ENCODE measurements at places on chromosomes 1 and 21. TPM values are rescaled to one million over a fixed set of nuclear protein-coding genes. Genes with fewer than 3 reads are reported as not detected.
A peak's percentile ranks its signal among the peaks of the same experiment; 100 is the strongest.

- no peak for DNase-seq
These were observed 438.6 kb downstream of the AJAP1 start for GRCh38 chr1:5093042-5093441.

DNA sequence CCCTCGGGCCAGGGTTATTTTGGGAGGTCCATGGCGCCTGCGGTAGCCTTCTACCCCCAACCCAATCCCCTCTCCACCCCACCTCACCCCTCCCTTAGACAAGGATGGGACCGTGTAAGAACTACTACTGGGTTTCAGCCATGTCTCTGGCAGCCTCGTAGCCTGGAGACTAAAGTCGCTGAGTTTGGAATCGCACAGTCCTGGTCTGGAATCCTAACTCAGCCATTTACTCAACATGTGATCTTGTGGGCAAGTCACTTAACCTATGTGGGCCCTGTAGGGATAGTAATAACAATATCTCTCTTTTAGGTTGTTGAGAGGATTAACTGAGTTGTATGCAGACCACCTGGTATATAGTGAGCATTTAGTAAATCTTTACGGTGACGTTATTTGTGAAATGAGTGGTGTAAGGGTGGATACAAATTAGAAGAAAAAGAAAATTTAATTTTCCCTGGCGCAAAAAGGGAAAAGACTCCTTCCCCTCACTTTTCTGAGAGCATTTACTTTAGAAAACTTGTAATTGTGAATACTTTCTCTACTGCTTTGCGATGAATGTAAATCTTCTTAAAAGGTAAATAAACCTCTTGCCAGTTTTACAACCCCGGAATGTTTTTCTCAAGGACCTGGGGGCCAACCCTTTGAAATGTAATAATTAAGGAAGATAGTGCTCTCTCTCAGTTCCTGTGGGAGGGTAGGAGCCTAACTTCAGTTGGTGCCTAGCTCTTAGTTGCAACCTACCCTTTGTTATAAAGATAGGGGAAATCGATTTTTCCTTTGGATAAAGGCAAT is 615 bp upstream of the MRPS15 start:
- no peak for DNase-seq

The SPATA46 gene
- total RNA-seq, result not detected

- no peak for DNase-seq
These were observed 37.9 kb upstream of the MPZL1 start for GRCh38 chr1:167683641-167684502.

- DNase-seq, result no peak
These were observed 39.5 kb upstream of the STMN1 start for GRCh38 chr1:25945761-25946160.

The DYRK3 gene
- total RNA-seq, result 5.9 TPM

The NR0B2 gene
- not detected for total RNA-seq

- no peak for DNase-seq
These were observed 2.5 kb downstream of the MX2 start for GRCh38 chr21:41364308-41364707.

DNA sequence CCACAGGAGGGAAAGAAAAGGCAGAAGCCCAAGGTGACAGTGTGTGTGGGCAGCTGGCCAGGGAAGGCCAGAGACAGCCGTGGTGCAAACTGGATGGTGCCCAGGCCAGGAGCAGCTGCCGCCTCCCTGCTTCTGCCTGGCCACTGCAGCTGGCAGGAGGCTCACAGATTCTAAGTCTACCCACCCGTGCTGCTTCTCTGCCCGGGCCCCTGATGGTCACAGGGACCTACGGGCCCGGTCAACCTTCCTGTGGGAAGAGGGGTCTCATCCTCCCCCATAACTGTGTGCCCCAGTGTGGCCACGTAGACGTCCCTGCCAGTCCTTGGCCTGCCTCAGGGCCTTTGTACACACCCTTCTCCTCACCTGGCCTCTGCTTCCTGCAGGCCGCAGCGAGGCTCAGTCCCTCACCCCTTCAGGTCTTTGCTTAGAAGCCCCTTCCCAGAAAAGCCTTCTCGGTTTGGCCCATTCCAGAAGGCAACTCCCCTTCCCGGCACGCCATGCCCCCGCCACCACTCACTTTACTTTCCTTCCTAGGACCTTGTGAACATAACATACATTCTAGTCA is 192.6 kb upstream of the AJAP1 start:
- no peak for DNase-seq

- DNase-seq, result peak; percentile 56
These were observed 9.4 kb upstream of the TARBP1 start for GRCh38 chr1:234488054-234489006.

DNA sequence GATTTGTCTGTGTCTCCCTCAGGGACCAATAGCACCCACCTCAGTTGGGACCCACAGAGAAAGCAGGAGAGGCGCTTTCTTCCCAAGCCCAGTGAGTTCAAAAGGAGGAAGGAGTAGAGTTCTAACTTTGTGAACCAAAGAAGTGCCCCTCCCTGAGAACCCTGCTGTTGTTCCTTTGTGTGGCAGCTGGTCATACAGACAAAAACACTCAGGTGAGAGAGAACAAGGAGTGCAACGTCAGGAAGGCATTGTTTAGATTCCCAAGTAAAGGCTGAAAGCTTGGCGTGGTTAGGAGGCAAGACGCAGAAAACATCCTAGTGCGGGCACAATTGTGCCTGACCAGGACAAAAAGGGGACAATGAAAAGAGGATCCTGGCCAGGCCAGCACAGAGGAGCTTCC is 654.6 kb downstream of the KIF26B start:
- no peak for DNase-seq

The LMNA gene
- 436 TPM for total RNA-seq

- DNase-seq, result no peak
These were observed 57.1 kb upstream of the ID3 start for GRCh38 chr1:23616292-23616824.

The LCE1C gene
- not detected for total RNA-seq

DNA sequence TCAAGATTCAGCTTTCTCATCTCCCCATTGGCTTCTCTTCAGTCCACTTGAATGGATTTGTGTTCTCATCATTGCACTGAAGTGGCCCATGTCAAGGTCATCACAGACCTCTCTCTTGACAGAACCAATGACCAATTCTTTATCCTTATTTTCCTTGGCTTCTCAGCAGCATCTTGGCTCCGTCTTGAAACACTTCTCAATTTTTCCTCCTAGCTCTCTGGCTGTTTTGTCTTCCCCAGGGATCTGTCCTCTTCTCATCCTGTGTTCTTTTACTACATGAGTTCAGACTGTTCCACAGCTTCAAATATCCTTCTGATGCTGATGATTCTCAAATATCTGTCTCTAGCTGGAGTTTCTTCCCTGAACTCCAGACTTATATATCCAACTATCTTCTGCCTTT is 78.6 kb downstream of the COLGALT2 start:
- DNase-seq, result no peak

- no peak for DNase-seq
These were observed 74.9 kb upstream of the F3 start for GRCh38 chr1:94616506-94616905.

- DNase-seq, result no peak
These were observed 57.8 kb upstream of the KLHDC7A start for GRCh38 chr1:18422954-18423353.

The REN gene
- total RNA-seq, result not detected

DNA sequence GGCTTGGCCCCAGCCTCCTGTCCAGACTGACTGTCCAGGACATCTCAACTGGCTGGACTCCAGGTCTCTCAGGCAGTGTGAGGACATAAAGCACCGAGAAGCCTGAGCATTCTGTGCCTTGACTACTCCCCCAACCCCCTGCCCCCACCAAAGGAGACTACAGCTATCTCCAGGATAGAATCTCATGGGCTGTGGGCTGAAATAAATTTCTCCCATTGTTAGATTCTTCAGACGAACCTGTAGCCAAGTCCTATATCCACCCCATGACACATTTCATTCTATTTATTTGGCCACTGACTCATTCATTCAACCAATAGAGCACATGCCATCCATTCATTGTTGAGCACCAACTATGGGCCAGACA is 11.4 kb downstream of the VWA5B1 start:
- no peak for DNase-seq

The RNF223 gene
- 4.9 TPM for total RNA-seq

GRCh38 chr1:234604495-234605398 is 5.2 kb downstream of the IRF2BP2 start:
- DNase-seq, result peak; percentile 6

- no peak for DNase-seq
These were observed 198.1 kb upstream of the KIAA0040 start for GRCh38 chr1:175390522-175391254.

GRCh38 chr1:7196036-7196911 is 411.0 kb downstream of the CAMTA1 start:
- DNase-seq, result no peak

- DNase-seq, result no peak
These were observed 24.4 kb downstream of the SZRD1 start for GRCh38 chr1:16391411-16391810.

- no peak for DNase-seq
These were observed 67.7 kb upstream of the RCC1 start for GRCh38 chr1:28437924-28438699.

GRCh38 chr1:8213676-8214075 is 104.2 kb upstream of the SLC45A1 start:
- DNase-seq, result no peak

The HAO2 gene
- not detected for total RNA-seq

The MXRA8 gene
- 136 TPM for total RNA-seq

DNA sequence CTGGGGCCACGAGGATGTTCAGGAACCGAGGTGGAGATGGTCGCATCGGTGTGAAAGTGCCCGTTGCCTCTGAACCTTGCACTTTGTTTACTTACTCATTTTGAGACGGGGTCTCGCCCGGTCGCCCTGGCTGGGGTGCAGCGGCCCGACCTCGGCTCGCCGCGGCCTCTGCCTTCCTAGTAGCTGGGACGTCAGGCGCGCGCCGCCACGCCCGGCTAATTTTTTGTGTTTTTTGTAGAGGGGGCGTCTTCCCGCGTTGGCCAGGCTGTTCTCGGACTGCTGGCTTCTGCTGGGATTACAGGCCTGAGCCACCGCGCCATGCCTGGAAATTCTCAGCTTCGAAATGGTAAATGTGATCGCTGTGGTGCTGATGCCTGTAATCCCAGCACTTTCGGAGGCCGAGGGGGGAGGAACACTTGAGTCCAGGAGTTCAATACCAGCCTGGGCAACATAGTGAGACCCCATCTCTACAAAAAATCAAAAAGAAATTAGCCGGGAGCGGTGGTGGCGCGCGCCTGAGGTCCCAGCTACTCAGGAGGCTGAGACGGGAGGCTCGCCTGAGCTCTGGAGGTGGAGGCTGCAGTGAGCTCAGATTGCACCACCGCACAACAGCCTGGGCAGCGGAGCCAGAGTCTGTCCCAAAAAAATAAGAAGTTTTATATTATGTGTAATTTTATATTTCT is 684 bp upstream of the MRPL20 start:
- DNase-seq, result no peak

GRCh38 chr1:110082477-110082876 is 12.0 kb upstream of the ALX3 start:
- DNase-seq, result no peak

DNA sequence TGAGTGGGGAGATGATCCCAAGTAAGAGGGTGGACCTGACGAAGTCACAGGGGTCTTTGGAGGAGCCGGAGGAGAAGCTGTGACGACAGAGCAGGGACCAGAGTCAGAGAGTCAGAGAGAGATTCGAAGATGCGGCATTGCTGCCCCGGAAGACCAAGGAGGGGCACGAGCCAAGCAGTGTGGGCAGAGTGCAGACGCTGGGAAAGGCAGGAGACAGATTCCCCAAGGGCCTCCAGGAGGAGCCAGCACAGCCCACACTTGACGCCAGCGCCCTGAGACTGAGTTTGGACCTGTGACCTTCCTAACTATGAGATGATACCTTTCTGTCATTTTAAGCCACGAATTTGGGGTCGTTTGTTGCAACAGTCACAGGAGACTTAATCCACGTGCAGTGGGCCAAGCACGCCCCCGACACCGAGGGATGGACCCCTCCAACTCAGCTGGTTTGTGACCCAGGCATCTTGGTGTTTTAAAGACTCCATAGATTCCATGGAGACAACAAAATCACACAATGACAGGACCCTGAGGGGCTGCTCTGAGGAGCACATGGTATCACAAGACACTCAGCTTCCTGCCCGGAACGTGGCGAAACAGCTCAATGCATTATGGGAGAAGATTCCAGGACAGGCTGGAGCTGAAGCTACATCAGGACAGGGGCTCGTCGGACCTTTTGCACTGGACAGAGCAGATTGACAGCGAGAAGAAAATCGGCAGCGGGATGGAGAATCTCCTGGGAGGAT is 11.0 kb upstream of the TFF1 start:
- DNase-seq, result no peak

DNA sequence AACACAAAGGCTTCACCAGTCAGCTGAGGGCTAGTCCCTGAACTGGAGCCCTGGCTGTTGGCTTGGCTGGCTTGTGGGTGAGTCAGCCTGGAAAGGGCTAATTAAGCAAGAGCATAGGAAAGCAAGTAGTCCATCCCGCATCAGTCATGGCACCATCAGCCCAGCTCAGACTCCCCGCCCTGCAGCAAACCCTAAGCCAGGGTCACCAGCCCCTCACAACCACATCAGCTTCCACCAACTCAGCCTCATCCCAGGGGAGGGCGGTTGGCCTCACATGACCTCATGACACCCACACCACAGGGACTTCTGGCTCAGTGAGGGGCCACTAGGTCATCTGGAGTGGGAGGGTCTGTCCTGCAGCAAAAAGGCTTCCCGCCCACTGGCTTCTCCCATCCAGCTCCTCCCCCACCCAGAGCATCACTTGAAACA is 7.0 kb upstream of the SPATC1L start:
- peak; percentile 88 for DNase-seq

DNA sequence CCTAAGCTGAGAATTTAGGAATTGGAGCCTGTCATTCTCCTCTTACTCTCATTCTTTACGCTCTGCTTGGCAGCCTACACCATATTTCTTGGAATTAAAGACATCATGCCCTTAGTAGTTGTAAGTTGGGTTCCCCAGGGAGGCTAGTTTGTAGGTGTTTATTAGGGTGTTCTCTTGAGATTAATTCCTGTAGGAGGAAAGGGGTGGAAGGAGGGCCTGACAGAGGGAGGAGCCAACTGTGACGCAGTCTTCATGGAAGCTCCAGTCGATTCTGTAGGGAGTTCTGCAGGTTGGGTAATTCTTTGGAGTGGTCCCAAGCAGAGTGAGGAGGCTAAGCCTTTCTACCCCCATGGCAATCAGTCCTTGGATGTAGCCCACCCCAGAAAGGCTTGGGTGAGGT is 111.4 kb downstream of the HHAT start:
- no peak for DNase-seq

DNA sequence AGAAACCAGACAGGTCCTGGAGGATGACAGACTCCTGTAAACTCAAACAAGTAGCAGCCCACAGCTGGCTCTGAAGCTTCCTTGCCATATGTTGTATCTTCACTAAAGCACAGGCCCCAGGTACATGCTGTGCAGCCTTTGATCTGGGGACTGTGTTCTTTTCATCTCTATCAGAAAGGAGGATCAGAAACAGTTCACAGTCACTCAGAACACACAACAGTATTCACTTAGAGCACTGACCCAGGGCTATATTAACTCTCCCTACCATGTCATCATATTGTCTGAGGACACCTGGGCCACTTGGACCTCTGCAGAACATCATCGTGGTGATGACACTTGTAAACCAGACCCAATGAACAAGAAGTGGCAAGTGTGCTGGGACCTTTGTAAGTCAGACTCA is 222.0 kb downstream of the SETD4 start:
- DNase-seq, result no peak

Measured in vagina (tissue), 2 donors.